ENCODE measurements at places on chromosomes 1 and 21.

- no peak for DNase-seq
These were observed 38.3 kb upstream of the BCL10 start for GRCh38 chr1:85314726-85315125.

DNA sequence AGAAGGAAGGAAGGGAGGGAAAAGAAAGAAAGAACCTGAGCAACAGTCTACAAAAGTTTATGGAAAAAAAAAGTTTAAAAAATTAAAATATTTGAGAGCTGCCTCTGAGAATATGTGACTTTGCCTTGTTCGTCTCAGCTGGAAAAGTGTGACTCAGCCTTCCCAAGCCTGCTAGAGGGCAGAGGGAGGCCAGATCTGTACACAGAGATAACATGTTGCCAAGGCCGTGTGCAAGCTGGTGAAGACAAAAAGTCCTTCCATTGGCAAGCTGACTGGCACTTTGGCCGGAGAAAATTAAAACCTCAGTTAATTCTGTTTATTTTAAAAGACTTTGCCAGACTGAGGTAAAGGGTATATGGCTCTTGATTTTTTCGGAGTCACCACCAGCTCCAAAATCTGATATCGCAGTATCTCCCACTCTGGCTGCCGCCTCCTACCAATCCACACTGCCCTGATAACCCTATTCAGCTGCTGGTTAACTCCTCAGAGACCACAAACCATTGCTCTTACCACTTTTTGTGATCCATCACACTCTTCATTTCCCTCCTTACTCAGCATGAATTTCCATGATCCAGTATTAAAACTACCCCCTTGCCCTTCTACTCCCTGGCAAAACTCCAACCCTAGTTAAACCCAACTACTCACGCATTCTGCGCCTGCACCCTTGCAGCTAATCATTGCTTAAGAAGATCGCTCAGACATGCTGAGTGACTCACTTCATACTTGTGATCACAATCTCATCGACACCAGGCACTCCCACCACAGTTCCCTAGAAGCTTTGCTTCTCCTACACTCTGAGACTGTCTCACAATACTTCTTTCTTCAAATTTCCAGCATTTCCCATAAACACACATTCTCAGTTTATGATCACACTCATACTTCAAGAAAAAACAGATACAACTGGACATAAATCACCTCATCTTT, 5.7 kb upstream of the PPP1R15B start:
- DNase-seq = peak; percentile 48

DNA sequence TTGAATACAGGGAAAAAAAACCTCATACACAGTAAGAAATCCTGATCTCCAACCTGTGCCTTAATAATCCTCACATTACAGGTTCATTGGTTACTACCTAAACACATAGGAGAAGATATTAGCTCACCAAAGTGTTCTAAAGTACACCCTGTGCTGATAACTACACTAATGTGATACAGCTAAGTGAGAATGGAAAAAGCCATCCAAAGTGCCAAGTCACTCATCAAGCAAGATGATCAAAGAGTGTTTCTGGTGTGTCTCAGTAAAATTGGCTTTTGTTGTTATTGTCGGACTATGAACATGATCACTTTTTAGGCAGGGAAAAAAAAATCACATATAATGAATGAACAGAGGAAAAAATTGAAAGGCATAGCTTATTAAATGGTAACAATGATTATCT, 31.4 kb downstream of the EPS15 start:
- no peak for DNase-seq

DNA sequence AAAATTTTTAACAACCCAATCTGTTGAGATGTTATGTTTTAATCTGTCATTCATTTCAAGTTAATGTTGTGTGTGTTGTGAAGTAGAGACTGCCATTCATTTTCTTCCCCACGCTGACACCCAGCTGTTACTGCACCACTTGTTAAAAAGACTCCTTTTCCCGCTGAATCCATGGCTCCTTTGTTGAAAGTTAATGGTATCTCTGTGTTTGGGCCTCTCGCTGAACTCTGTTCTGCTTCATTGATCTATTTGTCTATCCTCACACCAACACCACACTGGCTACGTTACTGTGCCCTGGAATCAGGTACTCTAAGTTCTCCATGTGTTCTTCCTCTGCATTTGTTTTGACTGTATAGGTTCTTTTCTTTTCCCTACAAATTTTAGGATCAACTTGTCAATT, 58.2 kb downstream of the PDE9A start:
- no peak for DNase-seq

- DNase-seq = no peak
These were observed 8.7 kb upstream of the C2CD2 start for GRCh38 chr21:41962425-41962966.

DNA sequence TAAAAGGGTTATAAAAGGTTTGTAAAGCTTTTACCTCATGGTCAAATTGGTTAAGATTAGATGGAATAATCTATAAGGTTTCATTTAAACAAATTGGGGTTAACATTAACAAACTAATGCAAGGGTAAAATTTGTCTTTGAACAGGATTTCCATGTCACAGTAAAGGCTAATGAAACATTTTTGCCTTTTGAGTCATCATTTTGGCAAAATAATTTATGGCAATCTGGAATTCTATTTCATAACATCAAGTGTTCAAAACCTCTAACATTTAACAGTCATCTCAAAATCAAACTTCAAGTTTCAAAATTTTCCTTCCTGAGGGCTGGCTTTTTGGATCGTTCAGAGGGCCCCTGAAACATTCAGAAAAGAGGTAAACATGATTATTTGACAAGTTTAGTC, 6.6 kb upstream of the CD46 start:
- DNase-seq = no peak

DNA sequence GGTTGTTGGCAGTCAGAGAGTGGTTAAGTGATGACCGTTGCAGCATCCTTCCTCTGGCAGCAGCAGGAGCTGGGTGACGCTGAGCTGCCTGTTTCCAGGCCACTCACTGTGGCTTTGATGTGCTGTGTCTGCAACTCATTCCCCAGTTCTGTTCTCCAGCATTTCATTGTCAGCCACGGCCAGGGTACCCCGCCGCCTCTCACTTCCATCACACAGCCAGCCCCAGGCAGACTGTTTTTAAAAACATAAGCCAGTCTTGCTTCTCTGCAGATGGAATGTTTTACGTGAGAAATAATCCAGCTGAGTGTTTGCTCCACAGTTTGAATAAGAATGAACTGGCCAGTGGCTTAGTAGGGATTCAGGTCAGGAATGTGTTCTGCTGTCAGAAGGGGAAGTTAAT, 21.5 kb upstream of the ST6GALNAC3 start:
- no peak for DNase-seq

DNA sequence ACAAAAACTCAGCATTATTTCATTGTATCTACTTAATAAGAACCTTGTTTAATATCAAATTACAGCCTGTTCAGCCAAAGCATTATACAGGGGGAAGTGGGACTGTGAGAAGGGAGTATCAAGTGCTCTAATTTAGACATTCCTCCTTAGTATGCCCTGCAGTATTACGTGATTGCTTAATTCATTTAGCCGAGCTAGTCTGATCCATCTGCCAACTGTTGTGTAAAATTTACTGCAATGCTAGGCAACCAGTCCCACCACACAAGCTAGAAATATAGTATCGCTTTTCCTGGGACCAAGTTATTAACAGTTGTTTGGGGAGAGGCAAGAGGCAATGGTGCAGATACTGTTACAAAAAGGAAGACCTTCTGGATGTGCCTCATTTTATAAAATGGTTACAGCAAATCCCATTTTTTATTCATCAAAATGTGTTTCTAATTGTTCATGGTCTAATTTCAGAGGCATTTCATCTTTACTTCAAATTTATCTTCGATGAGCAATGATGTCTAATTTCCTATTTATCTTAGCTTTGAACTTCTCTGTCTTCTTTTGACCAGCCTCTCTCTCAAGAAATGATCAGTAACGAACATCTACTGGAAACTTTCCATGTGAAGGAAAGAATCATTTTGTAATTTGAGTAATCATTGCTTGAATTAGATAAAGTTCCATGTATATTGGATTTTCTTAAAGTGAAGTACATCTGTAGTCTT, 283.3 kb downstream of the DUSP10 start:
- DNase-seq = no peak

DNA sequence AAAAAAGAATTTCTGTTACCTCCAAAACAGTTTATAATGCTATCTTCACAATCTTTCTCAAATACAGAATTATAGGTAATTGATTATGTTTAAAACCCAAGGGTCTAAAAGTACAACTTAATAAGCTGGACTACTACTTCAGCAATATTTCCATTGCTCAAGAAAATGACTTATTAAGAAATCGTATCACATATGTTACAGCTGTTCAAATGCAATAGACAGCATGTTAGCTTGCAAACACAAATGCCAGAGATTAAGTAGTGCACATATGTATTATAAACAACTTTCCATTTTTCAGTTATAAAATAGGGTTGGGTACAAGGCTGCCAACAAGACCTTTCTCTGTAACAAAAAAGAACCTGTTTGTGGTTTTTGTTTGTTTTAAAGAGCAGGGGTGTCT, 211.0 kb upstream of the DMRTA2 start:
- no peak for DNase-seq

- no peak for DNase-seq
These were observed 17.1 kb downstream of the TEX35 start for GRCh38 chr1:178530037-178530402.

- DNase-seq = peak; percentile 58
These were observed 59.9 kb downstream of the TOR3A start for GRCh38 chr1:179141592-179142251.

All from activated naive CD4-positive, alpha-beta T cell treated with Interleukin-2 at 50 U/mL for 16 hours (primary cell).